Hematopoietic multipotent progenitor cell treated with erythropoietin and hydrocortisone succinate and interleukin-3 and kit ligand, for 17 days (in vitro differentiated cells): ENCODE measurements at places on chromosomes 5 and 9.

GRCh38 chr5:143134269-143134668, 269.2 kb downstream of the NR3C1 start:
- DNase-seq, result no peak

- no peak for DNase-seq
These were observed 561.3 kb downstream of the IRX1 start for GRCh38 chr5:4156889-4157288.

- DNase-seq, result no peak
These were observed 2.8 kb upstream of the HSDL2 start for GRCh38 chr9:112377087-112377486.

DNA sequence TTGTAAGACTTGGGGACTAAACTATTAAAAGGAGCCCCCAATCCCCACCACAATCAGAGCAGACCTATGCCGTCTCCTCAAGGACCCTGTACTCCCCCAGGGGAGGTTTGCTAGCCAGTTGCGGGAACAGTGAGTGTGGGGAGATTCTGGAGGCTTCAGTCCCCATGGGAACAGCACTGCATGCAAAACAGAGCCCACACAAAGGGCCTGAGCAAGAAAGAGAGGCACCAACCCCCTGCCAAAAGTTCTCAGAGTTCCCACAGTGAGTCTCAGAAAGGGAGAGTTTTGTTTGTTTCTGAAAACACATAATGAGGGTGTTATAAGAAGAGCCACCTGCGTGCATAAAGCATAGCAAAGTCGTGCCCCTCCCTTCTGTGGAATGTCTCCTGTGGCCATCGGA, 56.6 kb downstream of the CFAP90 start:
- no peak for DNase-seq

DNA sequence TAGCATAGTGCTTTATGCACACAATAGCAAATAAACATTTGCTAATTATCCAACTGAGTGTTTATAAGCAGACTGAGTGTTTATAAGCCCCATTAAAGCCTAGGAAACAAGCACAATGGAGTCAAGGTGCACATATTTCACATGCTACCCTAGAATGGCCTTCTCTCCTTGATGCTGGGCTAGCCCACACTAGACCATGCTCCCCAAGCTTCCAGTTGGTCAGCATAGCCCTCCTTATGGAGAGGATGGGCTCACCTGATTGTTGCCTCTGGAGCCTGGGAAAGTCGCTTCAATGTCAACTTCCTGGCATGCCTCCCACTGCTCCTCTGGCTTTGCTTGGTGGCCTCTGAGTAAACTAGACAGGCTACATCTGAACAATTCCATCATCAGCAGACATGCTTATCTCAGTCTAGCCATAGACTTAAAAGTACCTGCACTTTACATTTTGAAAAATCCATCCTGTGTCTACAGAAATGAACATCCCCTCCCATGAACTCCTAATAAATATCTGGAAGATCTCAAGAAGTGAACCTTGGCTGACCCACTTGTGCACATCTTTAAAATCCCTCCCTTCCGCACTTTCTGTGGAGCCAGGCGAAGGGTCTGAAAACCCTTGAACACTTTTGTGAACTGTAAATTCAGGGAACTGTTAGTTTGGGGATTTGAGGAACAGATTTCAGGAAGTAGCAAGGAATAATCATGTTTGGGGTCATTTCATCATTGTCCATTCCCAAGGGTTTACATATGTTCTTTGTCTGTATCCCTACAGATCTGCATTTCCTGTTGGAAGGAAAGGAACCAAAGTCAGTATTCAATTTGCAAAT, 486.6 kb downstream of the ARHGEF28 start:
- no peak for DNase-seq

- no peak for DNase-seq
These were observed 556.8 kb upstream of the DMAC1 start for GRCh38 chr9:8356406-8356805.

- DNase-seq, result no peak
These were observed 61.1 kb upstream of the HRH2 start for GRCh38 chr5:175596761-175597189.

DNA sequence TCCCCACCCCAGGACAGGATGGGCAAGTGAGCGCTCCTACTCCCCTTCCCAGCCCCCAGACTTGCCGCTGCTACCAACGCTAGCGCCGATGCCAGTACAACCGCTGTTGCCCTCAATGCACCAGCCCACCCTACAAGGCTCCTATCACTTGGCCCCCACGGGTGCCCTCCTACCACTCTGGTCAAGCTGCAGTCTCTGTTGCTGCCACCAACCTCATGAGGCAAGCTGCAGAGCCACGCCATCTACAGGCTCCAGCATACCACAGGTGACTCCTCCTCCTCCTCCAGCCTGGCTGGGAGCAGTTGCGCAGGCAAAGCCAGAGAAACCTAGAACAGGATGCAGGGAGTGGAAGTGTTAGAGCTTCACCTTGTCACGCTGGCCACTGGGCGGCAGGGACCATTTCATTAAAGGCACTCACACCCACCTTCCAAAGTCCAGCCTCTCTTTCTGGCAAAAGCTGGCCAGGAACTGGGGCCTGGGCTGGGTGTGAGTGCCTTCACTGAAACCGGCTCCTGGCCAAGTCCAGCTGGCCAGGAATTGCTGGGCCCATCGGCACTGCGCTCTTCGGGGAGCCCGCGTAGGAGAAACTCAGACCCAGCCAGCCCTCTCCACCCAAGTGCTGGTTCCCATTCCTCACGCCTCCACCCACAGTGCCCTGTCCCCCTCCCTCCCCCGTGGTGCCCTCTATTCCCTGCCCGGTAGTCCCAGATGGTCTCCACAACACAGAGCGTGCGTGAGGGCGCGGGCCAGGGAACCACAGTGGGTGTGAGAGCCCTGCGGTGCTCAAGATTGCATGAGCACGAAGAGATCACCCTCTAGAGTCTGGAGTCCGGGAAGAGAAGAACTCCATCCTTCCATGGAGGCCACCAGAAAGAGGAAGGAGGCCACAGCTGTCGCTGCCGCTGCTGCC, 1.6 kb upstream of the PCAT7 start:
- no peak for DNase-seq

GRCh38 chr5:922436-923280, 30.0 kb downstream of the TRIP13 start:
- DNase-seq, result no peak

DNA sequence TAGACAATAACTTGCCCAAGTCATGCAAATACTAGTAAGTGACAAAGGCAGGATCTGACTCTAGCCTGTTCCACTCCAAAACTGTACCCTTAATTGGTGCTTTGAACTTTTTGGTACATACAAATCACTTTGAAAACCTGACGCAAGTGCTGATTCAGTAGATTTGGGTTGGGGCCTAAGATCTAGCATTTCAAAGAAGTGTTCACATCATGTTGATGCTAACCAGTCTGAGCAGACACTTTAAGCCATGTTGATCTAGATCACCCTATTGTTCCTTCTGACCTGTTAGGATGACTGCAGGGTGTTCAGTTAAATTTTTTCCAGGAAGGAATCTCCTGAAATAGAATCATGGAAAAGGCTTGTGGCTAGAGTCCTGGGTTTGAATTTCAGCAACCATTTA, 57.7 kb upstream of the CPEB4 start:
- no peak for DNase-seq

DNA sequence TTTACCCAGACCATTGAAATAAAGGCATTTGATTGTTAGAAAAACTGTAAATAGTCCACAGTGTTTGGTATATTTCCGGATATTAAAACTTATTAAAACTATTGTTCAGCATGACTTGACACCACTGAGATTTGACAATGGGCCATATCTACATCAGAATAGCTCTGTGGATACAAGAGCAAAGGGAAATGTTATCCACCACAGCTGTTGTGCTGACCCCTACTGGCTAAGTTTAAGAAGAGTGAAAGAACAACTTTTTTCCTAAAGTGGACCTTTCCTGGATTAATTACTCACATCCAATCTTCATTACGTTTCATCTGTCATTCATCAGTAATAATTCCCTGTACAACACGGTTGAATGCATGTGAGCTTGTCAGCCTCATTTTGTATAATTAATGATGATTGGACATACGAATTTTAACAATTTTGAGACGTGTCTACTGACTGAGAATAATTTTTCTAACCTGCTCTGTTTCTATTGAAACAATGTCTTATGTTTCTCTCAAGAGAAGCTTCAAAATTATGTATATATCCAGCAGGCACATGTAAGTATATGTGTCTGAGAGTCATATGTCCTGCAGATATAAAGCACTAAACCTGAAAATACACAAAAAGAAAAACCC, 1952.6 kb downstream of the MAT2B start:
- DNase-seq, result no peak

GRCh38 chr5:143065185-143065965, 295.2 kb downstream of the ARHGAP26 start:
- DNase-seq, result no peak

GRCh38 chr9:3035579-3036332, 191.9 kb upstream of the PUM3 start:
- DNase-seq, result no peak

DNA sequence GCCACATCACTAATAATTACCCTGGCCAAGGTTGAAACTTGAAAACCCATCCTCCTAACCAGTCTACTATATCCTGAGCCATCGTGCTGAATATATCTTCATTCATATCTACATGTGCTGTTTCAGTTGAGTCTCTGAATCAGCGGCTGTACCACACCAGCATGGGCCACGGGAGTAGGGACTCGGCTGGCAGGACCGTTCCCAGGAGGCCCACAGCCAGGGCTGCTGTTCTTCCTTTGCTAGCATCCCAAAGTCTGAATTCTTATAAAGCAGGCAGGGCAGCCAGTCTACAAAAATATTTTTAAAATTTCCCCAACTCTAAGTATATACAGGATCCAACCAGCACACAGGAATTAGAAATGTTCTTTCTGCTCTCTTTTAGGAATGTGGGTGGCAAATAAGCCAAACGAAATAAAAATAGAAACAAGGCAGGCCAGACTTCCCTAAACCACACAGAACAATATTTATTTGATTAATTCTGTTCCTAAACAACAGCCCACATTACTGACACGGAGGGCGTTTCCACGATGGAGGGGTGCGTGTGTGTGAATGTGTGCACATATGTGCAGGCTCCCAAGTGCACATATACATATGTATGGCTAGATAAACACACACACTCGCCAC, 42.8 kb upstream of the EQTN start:
- no peak for DNase-seq

DNA sequence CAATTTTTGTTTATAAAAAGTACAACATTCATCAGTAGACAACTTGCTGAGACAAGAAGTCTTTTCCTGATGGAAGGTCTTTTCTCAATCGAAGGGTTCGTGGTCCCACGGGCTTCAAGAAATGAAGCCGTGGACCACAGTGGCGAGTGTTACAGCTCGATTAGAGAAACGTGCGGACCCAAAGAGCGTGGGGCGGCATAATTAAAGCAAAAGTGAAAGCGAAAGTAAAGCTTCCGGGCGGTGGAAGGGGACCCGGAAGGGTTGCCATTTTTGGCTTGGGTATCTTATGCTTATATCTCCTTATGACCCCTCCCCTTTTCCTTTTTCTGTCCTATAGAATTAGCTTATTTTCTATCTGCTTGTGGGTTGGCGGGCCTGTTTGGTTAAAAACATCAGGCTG, 2309.4 kb upstream of the ACO1 start:
- no peak for DNase-seq

- DNase-seq, result no peak
These were observed 1.5 kb downstream of the GAS1 start for GRCh38 chr9:86945728-86946200.

DNA sequence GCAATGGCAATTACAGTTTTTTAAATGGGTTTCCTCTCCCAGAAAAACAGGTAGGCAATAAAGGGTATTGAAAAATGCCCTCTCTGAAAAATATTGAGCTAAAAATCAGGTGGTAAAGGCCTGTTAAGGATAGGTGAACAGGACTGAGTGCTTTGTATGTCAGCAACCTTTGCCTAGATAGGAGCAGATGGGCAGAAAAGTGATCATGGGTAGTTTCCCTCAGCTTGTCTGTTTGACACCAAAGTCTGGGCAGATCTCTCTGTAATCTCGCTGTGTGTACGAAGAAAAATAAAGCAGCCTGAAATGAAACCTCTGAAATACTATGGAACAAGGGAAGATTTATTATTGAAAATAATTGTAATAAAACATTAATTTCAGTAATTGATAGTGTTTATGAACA, 15.8 kb downstream of the RNF180 start:
- DNase-seq, result no peak

DNA sequence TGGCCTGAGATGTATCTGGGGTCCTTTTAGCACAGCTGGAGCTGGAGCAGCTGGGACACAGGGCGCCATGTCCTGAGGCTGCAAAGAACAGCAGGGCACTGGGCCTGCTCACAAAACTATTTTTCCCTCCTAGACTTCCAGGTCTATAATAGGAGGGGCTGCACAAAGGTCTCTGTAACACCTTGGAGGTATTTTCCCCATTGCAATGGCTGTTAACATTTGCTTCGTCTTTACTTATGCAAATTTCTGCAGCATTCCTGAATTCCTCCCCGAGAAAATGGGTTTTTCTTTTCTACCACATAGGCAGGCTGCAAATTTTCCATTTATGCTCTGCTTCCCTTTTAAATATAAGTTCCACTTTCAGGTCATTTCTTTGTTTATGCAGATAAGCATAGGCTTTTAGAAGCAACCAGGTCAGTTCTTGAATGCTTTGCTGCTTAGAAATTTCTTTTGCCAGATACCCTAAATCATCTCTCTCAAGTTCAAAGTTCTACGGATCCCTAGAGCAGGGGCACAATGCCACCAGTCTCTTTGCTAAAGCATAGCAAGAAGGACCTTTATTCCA, 130.8 kb downstream of the PCSK1 start:
- DNase-seq, result no peak

DNA sequence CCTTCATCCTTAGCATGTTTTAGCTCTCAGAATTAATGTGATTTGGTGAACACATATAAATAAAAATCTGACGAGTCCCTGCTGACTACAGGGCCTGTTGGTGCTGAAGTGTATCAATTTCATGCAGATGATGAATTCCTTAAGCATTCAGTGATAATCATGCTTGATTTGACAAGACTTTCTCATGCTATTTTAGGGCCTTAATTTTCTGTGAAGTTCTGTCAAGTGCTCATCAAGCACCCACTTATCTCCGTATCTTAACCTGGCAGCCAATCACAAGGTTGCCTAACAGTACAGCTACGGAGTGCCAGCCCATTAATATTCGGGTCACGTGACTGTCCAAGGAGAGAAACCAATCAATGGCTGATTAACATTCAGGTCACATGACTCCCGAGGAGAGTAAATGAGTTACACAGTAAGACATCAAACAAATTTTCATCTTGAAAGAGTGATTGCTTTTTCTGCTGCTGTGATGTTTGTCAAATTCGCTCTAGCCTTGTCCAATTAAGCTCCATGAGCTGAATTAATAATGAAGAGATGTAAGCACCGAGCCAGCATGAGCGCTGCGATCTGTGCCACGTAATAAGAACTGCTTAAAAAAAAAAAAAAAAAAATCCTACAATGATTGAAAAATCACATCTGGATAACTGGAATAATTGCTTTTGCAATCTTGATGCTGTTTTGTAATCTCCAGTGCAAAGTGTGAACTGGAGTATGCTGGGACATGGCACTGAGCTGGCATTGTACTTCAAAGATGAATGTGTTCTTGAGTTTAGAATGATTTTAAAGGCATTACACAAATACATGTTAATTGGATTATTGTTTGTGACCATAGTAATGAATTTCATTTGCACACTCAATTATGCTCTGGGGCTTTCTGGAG, 104.3 kb upstream of the SPATA31D4 start:
- DNase-seq, result no peak
